ENCODE measurements at places on chromosomes 4 and X.

GRCh38 chr4:5470318-5471198, 237.8 kb downstream of the EVC2 start:
- DNase-seq, result no peak

DNA sequence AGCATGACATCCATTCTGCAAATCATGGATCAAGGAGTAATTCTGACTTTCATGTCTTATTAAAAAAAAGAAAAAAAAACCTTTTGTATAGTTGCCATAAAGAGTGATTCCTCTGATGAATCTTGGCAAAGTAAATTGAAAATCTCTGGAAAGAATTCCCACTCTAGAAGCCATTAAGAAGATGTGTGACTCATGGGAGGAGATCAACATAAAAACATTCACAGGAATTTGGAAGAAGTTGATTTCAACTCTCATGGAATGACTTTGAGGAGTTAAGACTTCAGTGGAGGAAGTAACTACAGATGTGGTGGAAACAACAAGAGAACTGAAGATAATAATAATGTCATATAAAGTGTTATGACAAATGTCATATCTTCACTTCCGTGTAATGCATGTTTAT, 204.2 kb downstream of the PABPC4L start:
- DNase-seq, result no peak

DNA sequence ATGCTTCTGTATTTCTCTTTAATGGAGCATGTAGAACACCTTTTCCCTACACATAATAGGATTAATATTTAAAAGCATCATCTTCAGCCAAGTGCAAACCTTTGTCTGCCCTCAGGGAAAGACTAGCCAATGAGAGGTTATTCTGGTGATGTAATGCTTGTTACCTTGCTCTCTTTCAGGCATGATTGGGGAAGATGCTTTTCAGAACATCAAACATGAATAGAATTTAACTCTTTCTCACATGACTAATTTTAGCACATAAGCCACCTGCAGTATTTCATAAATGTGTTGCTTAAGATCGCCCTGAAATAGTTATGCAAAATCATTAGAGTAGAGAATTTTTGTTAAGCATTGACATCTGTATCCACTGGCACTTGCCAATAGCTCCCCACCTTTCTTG, 10.7 kb upstream of the EPGN start:
- no peak for DNase-seq

DNA sequence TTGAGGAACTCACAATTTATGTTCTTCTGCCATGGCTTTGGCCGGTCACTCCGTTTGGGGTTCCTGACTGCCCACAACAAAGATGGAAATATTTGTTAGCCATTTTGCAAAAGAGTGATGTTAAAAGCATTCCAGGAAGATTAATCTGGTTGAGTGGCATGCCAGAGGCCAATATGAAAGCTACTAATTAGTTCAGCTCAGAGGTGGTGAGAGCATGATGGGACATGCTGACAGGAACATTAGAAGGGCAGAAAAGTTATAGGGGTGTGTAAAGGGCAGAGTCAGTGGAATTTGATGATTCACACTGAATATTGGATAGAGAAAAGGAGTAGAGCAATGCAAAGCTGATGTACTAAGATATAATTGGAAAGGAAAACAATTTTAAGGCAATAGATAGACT, 94.4 kb downstream of the TLL1 start:
- DNase-seq, result no peak

DNA sequence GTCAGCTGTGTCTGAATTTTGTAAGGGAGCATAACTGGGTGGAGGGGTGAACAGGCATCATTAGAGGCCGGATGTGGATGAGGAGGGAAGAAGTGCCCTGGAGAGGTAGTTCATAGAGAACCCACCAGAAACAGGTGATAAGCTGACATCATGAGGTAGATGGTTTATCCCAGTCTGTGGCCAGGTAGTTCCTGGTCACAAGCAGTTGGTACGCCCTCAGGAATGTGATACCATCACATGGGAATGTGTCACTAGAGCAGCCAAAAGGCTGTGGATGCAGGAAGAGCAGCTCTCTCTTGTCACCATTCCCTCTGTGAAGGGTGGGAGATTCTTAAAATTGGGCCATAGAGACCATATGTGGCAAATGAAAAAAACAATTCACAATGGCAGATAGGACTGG, 21.9 kb downstream of the MSN start:
- no peak for DNase-seq

GRCh38 chr4:138688408-138689085, 327.0 kb upstream of the NOCT start:
- no peak for DNase-seq

- DNase-seq, result no peak
Observed at GRCh38 chr4:153142700-153143438, 61.4 kb upstream of the TRIM2 start.

GRCh38 chrX:73987166-73987565, 316.8 kb upstream of the ZCCHC13 start:
- no peak for DNase-seq

GRCh38 chr4:600166-600565, 24.1 kb upstream of the TMEM271 start:
- DNase-seq, result no peak

GRCh38 chr4:111641813-111642579, 503.3 kb upstream of the FAM241A start:
- no peak for DNase-seq

DNA sequence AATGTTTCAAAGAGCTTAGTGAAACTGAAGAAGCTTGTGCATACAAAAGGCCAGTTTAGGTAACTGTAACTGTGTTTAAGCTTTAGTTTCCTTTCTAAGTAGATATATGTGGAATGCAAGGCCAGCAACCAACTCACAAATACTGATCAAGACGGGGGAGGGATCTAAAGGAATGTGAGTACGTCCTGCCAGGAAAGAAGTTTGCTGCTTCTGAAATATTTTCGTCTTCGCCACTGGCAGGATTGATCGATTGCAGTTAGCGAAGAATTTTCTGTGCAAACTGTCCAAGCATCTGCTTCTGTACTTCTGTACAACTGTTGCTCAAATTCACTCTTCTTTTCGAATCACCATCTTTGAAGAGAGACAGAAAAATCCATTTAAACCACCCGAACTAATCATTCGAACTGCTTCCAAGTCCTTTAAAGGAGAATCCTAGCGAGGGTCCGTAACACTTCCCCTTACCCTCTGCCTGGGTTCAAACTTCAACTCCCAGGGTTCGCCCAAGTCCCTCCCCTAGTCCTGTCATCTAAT, 373 bp upstream of the INTS6L start:
- DNase-seq, result no peak

DNA sequence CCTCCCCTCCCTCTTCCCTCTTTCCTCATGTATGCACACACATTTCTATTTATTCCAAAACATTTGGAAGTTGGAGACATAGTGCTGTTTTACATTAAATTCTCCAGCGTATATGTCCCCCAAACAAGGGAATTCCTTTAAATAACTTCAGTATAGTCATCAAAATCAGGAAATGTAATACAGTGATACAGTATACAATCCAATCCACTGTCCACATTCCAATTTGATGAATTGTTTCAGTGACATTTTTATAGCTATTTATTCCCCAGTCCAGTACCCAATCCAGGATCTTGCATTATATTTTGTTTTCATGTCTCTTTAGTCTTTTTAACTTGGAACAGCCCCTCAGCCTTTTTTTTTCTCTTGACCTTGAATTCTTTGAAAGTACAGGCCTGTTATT, 233.0 kb downstream of the DKK2 start:
- DNase-seq, result no peak

DNA sequence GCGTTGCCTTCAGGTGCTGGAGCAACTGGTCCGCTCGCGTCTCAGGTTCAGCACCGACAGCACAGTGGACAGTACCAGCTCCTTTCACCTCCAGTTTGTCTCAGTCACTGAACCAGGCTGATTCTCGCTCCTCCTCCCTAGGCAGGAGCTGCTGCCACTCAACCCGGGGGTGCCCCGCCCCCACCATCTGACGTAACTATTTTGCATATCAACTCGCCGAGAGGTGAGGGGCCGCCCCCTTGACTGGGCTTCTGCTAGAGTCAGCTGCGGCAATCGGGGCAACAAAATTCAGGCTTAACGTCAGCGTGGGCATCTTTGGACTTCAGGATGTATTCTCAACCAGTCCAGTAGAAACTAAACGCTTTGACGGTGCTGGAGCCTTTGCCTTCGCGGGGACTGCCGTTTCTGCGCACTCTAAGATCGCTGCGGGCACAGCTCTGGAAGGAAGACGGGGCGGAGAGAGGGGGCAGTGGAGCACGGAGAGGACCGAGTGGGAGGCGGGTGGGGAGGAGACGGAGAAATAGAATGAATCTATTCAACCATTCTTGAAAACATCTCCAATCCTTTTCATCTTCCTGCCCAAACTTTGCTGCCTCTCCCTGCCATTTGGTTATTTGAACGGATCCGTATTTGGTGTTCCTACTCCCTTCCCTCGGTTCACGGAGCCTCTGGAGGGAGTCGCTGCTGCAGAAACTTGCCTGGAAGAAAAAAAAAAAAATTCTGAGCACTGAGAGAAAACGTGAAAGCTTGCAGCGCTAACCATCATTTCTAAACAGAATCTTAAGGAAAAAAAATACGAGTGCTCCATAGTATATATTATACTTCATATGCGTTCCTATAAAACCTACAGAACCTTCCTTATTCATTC, at the start of gene FSTL5:
FSTL5 (minus strand) TSS at position 109 of the 868 bp plus-strand sequence. CDS start 52,604 bp downstream, outside the sequence.
- no peak for DNase-seq

- no peak for DNase-seq
Observed at GRCh38 chr4:185322803-185323202, 72.9 kb downstream of the LRP2BP start.

GRCh38 chr4:83362492-83363329, 28.1 kb upstream of the HPSE start:
- DNase-seq, result no peak

DNA sequence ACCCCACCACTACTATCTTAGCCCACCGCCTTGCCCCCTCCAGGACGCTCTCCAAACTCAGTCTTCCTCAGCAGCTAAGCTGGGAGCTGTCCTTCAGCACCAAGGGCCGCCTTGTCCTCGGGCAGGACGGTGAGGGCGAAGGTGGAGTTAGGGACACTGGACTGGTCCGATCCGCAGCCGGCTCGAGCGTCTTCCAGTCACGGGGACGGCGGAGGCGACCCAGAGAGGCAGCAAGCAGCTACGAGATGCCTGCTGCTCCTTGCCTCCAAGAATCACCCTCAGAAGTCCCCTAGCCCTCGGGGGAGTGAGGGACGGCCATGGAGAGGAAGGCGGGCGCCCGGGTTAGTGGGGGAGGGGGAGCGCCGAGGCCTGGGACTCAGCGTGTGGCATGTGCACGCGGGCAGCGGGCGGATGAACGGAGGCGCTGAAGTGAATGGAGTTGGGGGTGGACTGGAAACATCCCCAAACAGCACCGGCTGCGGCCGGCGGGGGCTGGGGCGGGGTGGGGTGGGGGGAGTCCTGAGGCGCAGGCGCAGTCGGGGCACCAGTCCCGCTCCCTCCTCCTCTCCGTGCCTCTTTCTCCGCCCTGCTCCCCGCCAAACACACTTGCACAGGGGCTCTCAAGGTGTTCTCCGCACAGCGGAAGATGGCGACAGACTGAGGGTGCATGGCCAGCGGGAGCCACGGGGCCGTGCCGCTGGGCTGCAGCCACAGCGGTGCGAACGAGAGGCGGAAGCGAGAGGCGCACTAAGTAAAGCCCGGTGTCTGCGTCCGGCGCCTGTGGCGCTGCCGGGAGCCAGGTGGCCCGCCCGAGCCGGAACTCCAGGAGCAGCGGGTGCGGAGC, at the start of gene NALF2:
NALF2 (plus strand) TSS at position 545 of the 844 bp plus-strand sequence. CDS start 957 bp downstream, outside the sequence.
- no peak for DNase-seq

DNA sequence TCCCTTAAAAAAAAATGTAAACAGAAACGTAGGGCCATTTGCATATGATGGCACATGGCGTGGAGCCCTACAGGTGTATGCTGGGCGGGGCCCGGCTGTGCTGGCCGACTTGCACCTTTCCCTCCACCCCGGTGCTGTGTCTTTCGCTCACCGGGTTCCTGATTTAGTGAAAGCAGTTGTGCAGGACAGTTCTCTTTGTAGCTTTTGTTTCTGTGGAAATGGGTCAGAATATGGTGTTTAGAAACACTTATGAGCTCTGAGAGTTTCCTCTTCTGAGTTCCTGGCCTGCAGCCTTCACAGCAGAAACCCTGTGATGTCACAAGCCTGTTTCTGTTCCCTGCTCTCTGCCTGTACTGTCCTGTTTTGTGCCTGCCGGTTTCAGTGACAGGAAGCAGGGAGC, 22.5 kb upstream of the MSANTD1 start:
- DNase-seq, result no peak

DNA sequence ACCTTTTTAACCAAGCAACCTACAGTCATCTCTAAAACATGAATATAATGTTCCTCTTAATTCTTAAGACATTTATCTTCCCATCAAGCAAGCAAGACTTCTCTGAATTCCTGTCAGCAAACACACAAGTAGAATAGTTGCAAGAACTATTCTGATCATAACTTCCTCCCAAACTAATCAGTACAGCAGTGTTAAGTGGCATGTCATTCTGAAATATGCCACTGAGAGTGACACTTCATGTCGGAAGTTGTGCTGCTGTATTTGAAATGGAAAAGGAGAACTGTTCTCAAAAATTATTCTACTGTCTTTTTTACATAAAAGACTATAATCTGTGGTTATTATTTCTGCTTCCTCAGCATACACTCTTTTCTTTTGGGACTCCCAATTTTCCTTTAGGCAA, 546.6 kb downstream of the PCDH18 start:
- no peak for DNase-seq

DNA sequence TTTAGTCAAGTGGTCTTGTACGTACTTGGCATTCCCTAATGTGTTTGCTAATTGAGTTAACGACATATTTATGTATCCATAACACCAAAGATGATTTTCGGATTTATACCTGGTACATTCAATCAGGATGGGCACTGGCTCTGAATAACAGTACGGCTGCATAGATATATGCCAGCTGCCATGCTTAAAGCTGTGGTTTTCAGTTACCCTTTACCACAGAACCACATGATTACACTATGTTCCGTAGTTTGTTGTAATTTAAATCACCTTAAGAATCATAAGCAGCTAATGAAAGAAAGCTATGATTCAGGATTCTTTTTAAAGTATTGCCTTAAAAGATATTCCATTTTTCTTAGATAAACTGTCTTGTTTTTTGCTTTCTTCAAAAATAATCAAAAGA, 53.6 kb downstream of the FIP1L1 start:
- no peak for DNase-seq

GRCh38 chr4:184265546-184266351, 48.1 kb upstream of the ENPP6 start:
- DNase-seq, result no peak

DNA sequence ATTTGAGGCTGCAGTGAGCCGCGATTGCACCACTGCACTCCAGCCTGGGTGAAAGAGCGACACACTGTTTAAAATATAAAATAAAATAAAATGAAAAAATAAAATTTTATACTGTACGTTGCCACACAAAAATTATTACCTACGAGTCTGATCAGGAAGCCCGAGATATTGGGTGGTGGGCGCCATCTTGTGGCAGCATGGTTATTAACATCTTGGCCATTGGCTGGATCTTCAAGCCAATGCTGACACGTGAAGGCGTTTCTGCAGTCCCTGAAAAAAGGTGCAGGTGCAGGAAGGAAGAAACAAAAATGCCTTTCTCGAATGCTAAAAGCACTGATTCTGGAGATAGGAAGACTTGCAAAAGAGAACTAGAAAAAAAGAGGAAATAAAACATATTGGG, 4.9 kb upstream of the TLR8 start:
- DNase-seq, result peak; percentile 16
